ENCODE measurements at places on chromosomes 1 and 21.

GRCh38 chr1:58891347-58891746, 107.5 kb upstream of the JUN start:
- H3K27me3 ChIP-seq, result peaks cover 5% of the 10 kb centered on the region
- no peak for DNase-seq
- H3K36me3 ChIP-seq, result peaks cover 1% of the 10 kb centered on the region
- peaks cover 32% of the 10 kb centered on the region for H3K4me1 ChIP-seq
- no peak overlapping the region for H3K27ac ChIP-seq
- H3K4me3 ChIP-seq, result no peak overlapping the region

DNA sequence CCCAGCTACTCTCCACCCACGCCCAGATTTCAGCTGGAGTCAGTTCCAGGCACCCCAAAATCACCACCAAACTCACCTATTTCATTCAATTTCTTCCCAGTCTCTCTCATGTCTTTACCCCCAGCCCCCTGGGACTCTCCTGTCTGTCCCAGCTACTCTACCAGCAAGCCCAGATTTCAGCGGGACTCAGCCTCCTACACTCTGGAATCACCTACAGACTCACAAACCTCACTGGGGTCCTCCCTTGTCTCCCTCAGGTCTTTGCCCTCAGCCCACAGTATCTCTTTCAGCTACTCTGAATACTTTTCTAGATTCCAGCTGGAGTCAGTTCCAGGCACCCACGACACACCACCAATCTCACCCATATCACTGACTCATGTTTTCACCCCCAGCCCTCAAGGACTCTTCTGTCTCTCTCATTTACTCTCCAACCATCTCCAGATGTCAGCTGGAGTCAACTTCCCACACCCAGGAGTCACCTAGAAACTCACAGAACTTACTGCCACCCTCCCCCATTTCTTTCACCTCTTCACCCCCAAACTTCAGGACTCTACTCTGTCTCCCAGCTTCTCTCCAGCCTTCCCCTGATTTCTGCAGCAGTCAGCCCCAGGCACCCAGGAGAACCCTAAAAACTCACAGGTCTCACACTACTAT, 1529.3 kb upstream of the TPTE start:
- no peaks in the 10 kb centered on the region for H3K36me3 ChIP-seq
- no peaks in the 10 kb centered on the region for H3K27me3 ChIP-seq
- no peaks in the 10 kb centered on the region for H3K4me1 ChIP-seq

DNA sequence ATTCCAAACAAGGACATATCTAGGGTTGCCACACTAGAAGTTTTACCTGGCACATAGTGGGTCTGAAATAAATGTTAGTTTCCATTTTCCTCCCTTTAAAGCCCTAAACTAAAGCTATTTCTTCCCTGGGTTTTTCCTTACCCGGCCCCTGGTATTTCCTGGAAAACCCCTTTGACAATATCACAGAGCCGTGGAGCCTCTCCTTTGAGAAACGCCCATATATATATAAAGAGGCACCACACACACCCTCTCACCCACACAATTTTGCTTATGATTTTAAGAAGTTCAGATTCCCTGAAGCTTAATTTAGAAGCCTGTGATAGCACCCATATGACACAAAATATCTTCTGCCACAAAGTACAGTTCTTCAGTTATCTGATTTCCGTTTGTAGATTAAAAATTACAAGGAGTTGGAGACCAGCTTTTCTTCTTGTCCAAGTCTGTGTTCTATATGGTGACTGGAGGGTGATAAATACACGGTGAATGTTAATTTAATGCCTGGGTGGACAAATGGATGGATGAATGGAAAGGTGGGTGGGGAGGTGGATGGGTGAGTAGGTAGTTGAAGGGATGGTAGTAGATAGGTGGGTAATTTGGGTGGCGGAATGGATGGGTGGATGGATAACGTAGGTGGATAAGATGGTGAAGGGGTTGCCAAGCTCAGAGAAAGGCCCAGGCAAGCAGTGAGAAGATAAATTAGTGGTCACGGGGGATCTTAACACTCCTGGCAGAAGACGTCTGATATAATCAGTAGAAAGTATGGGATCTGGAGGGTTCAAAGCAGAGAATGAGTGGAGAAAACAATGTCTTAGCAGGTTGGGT, 154.4 kb upstream of the FGGY start:
- no peaks in the 10 kb centered on the region for H3K27me3 ChIP-seq
- no peaks in the 10 kb centered on the region for H3K36me3 ChIP-seq
- H3K4me3 ChIP-seq, result peak overlapping the region; percentile 62
- no peak for DNase-seq

GRCh38 chr1:168823988-168824387, 95.0 kb upstream of the DPT start:
- peaks cover 8% of the 10 kb centered on the region for H3K4me1 ChIP-seq
- DNase-seq, result no peak
- peaks cover 5% of the 10 kb centered on the region for H3K27me3 ChIP-seq
- H3K36me3 ChIP-seq, result no peaks in the 10 kb centered on the region
- no peak overlapping the region for H3K27ac ChIP-seq

GRCh38 chr1:204659056-204659455, 26.5 kb downstream of the LRRN2 start:
- H3K36me3 ChIP-seq, result no peaks in the 10 kb centered on the region
- DNase-seq, result no peak
- no peaks in the 10 kb centered on the region for H3K4me1 ChIP-seq

Data from activated CD4-positive, alpha-beta T cell treated with anti-CD3 and anti-CD28 coated beads, Interleukin-2, amount 10 ng/mL, durations not matched to agents 24 days and 14 days (primary cell).